ENCODE measurements at places on chromosomes 4 and X. TPM values are rescaled to one million over a fixed set of nuclear protein-coding genes. Genes with fewer than 3 reads are reported as not detected.

Gene SAGE1
- not detected for total RNA-seq

Gene REPS2
- total RNA-seq, result 0.84 TPM

Gene MAGEE2
- not detected for total RNA-seq

Gene CLDN22
- total RNA-seq, result not detected

Gene NDST3
- total RNA-seq, result not detected

Gene KIAA1210
- not detected for total RNA-seq

Gene NAAA
- total RNA-seq, result 24.6 TPM

Gene P2RY4
- total RNA-seq, result 0.07 TPM

Gene EREG
- 0.13 TPM for total RNA-seq

Gene ASB12
- not detected for total RNA-seq

Gene CYP4V2
- total RNA-seq, result 2.1 TPM

Gene TEX13B
- not detected for total RNA-seq

Gene MMRN1
- not detected for total RNA-seq

Gene MGAT4D
- not detected for total RNA-seq

Gene CTAG2
- total RNA-seq, result not detected

Gene GLRB
- 0.24 TPM for total RNA-seq

Gene FGG
- total RNA-seq, result 2,423 TPM
